Stimulated activated CD4-positive, alpha-beta T cell treated with anti-CD3 and anti-CD28 coated beads, Interleukin-1b, Interleukin-23, amount 100 ng/mL, for 1 hour (primary cell): ENCODE measurements at places on chromosomes 3 and 15.

- DNase-seq = no peak
These were observed 278.6 kb downstream of the NLGN1 start for GRCh38 chr3:173676094-173676493.

GRCh38 chr15:86044981-86045380, 34.7 kb upstream of the AGBL1 start:
- DNase-seq = no peak

GRCh38 chr15:65962187-65962586, 92.9 kb downstream of the RAB11A start:
- DNase-seq = no peak

DNA sequence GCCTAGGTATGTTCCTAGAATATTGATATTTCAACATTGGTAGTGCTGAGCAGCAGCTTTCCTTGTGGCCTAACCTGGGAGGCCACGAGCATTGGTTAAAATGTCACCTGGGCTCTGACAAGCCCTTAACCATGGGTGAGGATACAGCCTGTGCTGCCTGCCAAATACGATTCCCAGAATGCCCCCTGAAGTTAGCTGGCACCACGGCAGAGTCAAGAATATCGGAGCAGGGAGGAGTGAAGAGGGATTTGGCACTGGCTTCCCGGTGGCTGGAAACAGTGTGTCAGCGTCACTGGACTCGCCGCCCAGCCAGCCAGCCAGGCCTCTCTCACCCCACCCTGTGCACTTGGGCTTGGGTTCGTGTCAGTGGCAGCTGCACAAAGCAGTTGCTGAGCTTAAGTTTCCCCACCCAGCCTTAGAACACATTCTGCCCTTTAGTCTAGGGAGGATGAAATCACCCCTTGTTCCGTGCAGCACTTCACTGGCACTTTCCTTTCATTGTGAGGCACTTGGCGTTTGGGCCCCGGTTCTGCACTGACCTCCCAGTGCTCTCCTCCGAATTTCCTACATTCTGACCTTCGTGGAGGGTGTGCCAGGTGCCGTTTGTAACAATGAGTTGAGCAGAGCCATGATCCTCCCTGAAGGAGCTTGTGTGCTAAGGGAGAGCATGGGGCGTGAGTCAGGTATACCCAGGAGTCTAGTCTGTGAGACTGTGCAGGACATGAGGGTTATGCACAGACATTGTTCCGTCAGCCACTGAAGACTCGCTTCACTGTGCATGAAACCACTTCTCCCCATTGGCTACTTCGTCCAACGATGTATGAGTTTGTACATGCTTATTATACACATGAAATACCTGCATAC, 152.8 kb upstream of the BHLHE40 start:
- no peak for DNase-seq

DNA sequence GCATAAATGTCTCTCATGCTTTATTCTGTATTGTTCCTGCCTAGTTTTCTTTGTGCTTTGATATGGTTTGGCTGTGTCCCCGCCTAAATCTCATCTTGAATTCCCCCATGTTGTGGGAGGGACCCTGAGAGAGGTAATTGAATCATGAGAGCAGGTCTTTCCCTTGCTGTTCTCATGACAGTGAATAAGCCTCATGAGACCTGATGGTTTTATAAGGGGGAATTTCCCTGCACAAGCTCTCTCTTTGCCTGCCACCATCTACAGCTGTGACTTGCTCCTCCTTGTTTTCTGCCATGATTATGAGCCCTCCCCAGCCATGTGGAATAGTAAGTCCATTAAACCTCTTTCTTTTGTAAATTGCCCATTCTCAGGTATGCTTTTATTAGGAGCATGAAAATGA, 1596.6 kb downstream of the SI start:
- DNase-seq = no peak

DNA sequence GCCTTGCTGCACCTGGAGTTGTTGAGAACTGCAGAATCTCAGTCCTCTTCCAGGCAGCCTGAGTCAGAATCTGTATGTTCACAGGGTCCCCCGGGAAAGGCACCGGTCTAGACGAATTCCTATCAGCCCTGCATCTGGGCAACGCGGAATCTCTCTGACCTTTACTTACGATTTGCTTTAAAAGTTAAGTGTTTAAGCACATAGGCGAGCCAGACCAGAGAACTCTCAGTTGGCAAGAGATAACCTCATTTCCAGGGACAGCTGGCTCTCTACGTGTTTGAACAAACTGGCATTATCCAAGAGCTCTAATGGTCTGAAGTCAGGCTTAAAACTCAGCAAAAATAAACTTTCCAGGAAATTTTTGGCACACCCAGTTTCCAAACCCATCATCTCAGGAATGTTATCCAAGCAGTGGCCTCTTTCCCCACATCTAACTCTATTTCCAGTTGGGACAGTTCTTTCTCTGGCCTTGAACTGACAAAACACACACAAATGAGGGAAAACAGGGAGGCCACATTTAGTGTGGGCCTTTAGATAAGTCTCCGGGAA, 53.4 kb downstream of the HES1 start:
- no peak for DNase-seq

DNA sequence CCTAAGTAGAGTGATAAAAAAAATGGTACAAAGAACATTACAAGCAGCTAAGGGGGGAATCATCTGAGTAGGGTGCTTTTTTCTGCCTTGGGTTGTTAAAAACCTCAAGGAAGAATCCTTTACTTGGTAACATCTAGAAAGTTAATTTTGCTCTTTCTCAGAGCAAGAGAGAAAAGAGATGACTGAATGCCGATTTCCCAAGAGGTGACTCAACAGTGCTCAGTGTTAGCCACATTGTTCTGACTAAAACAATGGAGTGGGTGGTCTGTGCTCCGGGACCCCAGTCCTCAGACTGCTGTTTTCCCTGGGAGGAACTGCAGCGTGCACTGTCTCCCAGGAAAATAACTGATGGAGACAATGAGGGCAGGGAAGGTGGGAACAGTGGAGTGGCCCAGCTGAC, 41.1 kb upstream of the RASGRP1 start:
- DNase-seq = no peak

- DNase-seq = no peak
These were observed 19.3 kb downstream of the PDIA5 start for GRCh38 chr3:123085932-123086627.

- DNase-seq = no peak
These were observed 113.5 kb downstream of the RAB11A start for GRCh38 chr15:65982627-65983322.

GRCh38 chr3:59758672-59759071, 708.8 kb upstream of the CFAP20DC start:
- no peak for DNase-seq

- no peak for DNase-seq
These were observed 222.8 kb upstream of the TPRG1 start for GRCh38 chr3:188948997-188949389.

- no peak for DNase-seq
These were observed 74.7 kb downstream of the PPARG start for GRCh38 chr3:12363397-12364195.

DNA sequence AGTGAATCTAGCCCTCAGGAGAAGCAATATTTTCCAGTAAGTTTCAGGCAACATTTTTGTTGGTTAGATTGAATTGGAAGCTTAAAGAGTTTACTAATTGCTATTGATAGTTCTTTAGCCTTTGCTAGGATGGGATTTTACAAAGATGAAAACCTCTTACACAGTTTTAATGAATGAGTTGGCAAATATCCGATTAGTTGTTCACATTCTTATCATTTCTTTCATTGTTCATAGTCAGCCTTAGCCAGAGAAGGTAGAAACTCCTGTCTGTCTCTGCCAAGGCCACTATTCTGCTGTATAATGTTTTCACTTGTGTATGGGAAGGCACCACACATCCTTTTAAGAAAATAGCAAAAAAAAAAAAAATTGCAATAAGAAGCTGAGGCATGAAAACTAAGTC, 222.0 kb upstream of the MANF start:
- no peak for DNase-seq

GRCh38 chr3:21682206-21682605, 68.8 kb downstream of the ZNF385D start:
- DNase-seq = no peak

- DNase-seq = no peak
These were observed 40.1 kb downstream of the TMEM44 start for GRCh38 chr3:194592798-194593752.

DNA sequence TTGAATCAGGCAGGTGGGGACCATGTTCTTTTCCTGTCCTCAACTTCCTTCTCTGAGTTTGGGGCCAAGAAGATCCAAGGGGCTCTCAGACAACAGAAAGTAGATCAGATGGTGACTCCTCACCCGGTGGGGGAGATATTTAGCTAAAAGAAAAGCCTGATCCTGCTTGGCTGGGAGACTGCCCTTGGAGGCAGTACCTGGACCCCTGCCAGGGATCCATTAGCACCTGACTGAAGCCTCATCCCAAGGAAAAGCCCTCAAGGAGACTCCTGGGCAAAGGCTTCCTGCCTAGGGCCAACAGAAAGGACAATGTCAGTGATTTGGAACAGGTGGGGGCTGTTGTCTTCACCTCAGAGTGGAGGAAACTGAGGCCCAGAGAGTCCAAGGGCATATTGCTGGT, 33.5 kb upstream of the HHATL start:
- DNase-seq = no peak

GRCh38 chr3:10528046-10528445, 22.7 kb upstream of the ATP2B2 start:
- DNase-seq = no peak

DNA sequence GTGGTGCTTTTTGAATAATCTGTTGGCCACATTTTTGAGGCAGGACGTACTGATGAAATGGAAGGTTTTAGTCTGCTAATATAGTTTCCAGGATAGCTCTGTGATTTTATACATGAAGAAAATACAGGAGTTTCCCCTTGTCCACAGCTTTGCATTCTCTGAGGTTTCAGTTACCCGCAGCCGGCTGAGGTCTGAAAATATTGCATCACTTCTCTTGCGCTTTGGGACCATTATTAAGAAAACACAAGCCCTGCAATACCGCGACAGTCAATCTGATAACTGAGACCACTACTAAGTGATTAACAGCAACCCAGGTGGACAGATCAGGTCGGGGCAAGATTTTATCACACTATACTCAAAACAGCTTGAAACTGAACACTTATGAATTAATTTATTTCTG, 33.0 kb downstream of the BLM start:
- no peak for DNase-seq

DNA sequence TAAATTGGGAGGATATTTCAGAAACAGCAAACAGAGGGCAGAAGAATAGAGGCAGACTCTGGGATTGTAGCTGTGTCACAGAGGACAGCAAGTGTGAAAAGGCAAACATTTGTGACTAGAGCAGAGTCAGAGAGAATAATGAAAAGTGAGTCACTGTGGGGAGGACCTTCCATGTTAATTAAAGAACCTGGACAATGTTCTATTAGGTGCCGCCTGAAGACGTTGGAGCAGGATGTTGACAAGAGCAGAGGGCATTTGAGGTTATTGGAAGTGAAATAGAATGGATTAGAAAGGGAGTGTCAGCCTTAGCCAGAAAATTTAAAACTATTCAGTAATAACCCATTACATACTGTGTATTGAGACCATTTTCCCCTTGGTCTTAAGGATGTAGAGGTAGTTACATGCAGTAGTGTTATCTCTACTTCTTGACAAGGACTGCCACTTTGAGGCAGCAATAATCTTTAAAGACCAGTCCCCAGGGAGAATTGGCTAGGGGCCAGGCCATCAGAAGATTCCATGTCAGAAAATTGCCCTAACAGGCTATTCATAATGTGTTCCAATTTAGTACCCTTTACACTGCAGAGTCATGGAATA, 5.8 kb downstream of the ACKR2 start:
- no peak for DNase-seq

GRCh38 chr3:17965331-17965730, 222.9 kb upstream of the TBC1D5 start:
- DNase-seq = no peak

- DNase-seq = no peak
These were observed 210.0 kb upstream of the PROK2 start for GRCh38 chr3:71994906-71995305.

- no peak for DNase-seq
These were observed 9.6 kb upstream of the FAM174B start for GRCh38 chr15:92665100-92665555.

- no peak for DNase-seq
These were observed 279.4 kb downstream of the WNT5A start for GRCh38 chr3:55207744-55208143.

DNA sequence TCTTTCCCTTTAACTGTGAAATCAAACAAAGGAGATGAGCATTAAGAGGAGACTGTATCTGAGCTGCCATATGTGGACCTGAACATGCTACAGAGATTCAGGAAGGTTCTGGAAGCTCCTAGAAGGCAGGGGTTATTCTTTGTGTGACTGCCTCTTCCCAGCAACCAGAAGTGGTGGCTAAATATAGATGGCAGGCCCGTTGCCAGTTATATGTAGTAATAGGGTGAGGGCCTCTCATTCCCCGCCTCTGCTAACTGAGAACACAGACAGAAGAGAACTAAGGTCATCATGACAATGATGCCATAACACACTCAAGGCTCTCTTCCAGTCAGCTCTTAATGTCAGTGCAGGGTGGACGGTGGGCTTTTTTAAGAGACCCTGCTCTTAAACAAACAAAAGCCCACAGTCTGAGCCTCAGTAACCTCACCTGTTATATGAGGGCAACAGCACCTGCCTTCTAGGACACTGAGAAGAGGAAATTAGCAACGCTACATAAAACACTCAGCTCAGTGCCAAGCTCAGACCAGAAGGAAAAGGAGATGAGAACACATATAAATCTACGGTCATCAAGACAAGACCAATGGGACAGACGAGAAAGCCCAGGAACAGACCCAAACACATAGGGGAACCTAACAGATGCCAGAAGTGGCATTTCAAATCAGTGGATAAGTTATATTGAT, 22.3 kb downstream of the CFAP92 start:
- no peak for DNase-seq

- DNase-seq = no peak
These were observed 14.5 kb upstream of the LPP start for GRCh38 chr3:188139466-188139865.

DNA sequence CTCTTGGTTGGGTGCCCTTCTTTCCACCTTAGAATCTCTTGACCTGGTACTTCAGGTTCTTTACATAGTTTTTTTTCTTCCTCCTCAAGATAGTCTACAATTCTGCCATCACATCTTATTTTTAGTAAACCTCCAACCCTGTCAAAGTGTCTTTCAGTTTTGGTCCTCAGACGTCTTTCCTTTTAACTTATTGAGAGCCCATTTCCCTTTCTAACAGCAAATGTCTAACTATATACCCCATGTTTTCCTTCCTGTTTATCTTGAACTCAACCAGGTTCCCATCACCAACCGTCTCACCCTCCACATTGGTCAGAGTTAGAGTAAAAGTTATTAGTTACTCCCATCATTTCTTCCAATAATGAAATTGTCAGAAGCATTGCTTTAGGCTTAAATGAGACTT, 10.4 kb downstream of the KBTBD12 start:
- DNase-seq = no peak

GRCh38 chr3:44418549-44418948, 58.9 kb downstream of the ZNF445 start:
- DNase-seq = no peak

GRCh38 chr3:39185959-39186691, 6.3 kb downstream of the XIRP1 start:
- DNase-seq = no peak

DNA sequence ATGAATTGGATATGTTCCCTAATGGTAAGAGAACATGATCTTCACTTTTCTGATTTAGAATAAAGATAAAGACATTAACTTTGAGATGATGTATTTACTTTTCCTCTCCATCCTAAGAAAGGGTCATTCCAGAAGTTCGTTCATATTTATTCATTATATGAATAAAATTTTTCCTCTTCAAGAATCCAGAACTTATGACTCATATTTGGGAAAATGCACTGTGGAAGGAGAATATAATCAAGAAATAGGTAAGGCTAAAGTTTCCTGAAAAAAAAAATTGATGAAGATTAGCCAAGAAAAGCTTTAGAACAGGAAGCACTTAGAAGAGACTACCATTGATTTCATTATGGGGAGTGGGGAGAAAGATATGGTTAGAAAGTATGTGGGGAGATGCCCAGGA, 36.5 kb upstream of the CBLB start:
- no peak for DNase-seq
